A549 treated with Hydrocortisone at 1 μM for 4 hours (cell line): ENCODE measurements at places on chromosomes 16 and 17. TPM values are rescaled to one million over a fixed set of nuclear protein-coding genes. Genes with fewer than 3 reads are reported as not detected.

PIK3R5 gene
- 0.06 to 0.09 TPM in 2 of 5 replicates, not detected in the others for total RNA-seq

ZFHX3 gene
- total RNA-seq = 7.6 to 13.0 TPM (median 10.3 TPM) in 5 replicates

CBX4 gene
- 30.6 to 37.4 TPM (median 35.0 TPM) in 5 replicates for total RNA-seq

NAGLU gene
- 35.1 to 46.5 TPM (median 44.1 TPM) in 5 replicates for total RNA-seq

GRIN2A gene
- 0.02 TPM in 1 of 5 replicates, not detected in the others for total RNA-seq

ATP2C2 gene
- total RNA-seq = 0.09 to 0.32 TPM (median 0.16 TPM) in 5 replicates

CHD9NB gene
- total RNA-seq = 0.86 to 1.3 TPM (median 1.1 TPM) in 5 replicates

BAIAP3 gene
- total RNA-seq = 0.64 to 1.6 TPM (median 0.93 TPM) in 5 replicates

SLC46A1 gene
- 16.7 to 20.9 TPM (median 19.8 TPM) in 5 replicates for total RNA-seq

CLEC3A gene
- not detected in 5 replicates for total RNA-seq

CSH2 gene
- not detected in 5 replicates for total RNA-seq

GTF3C1 gene
- 64.4 to 83.6 TPM (median 67.4 TPM) in 5 replicates for total RNA-seq

G6PC1 gene
- total RNA-seq = 0.14 TPM in 1 of 5 replicates, not detected in the others

MYH2 gene
- not detected in 5 replicates for total RNA-seq
